ENCODE measurements at places on chromosomes 1 and 21. TPM values are rescaled to one million over a fixed set of nuclear protein-coding genes. Genes with fewer than 3 reads are reported as not detected.

- peak; percentile 68 for DNase-seq
These were observed 7.7 kb downstream of the ENSA start for GRCh38 chr1:150621497-150622302.

- no peak for DNase-seq
These were observed 44.2 kb downstream of the SLC19A1 start for GRCh38 chr21:45497846-45498645.

DNA sequence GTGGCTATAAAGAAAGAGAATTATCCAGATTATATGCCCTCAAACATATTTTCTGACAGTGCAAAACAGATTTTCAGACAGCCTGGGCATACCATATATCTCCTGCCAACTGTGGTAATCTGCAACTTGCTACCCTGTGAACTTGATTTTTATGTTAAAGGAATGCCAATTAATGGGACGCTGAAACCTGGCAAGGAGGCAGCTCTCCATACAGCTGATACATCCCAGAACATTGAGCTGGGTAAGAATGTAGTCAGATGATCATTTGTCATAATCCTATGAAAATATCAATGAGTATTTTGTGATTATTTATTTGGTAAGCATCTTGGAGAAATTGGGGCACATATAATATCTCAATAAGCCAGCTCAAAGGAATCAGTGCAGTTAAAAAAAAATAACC lies 124.2 kb downstream of the VPS13D start:
- no peak for DNase-seq

DNA sequence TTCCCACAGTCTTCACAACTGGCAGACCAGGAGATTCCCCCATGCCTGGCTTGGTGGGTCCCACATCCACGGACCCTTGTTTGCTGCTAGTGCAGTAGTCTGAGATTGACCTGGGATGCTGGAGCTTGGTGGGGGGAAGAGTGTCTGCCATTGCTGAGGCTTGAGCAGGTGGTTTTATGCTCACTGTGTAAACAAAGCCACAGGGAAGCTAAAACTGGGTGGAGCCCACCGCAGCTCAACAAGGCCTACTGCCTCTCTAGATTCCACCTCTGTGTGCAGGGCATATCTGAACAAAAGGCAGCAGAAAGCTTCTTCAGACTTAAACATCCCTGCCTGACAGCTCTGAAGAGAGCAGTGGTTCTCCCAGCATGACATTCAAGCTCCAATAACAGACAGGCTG lies 177.3 kb upstream of the ETV3 start:
- DNase-seq: no peak

DNA sequence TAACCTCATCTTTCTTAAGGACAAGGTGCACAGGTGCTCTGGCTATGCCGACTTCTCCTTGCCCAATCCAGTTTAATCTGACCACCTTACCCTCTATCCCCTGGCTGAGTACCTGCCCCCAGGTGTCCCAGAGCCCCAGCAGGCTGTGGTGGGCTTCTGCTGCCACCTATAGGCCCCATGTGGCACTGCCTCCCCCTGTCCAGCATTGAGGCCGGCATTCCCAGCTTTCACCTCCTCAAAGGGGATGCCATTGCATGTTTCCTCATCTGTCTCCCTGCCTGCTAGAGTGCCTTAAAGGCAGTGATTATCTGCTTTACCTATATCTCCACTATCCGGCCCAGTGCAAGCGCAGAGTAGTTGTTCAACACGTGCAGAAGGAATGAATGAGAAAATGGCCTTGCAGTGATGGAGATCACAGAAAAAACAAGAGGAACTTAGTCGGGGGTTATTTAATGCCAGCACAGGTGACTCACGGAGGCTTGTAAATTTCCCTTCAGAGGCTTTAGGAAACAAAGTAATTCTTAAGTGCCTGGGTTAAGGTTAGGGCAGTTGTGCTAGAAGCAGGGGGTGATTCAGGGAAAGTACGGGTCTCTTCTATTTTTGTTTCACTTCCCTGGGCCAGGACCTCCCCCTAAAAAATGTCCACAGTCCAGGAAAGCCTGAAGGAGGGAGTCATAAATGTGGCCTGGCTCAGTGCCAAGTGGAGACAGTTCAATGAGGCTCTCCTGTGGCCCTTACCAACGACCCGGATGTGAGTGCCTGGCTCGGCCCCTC lies 131.8 kb upstream of the NGF start:
- peak; percentile 27 for DNase-seq

LCE1F gene
- not detected for total RNA-seq

KPRP gene
- not detected for total RNA-seq

- no peak for DNase-seq
These were observed 675 bp upstream of the TEKT2 start for GRCh38 chr1:36083219-36083618.

DNA sequence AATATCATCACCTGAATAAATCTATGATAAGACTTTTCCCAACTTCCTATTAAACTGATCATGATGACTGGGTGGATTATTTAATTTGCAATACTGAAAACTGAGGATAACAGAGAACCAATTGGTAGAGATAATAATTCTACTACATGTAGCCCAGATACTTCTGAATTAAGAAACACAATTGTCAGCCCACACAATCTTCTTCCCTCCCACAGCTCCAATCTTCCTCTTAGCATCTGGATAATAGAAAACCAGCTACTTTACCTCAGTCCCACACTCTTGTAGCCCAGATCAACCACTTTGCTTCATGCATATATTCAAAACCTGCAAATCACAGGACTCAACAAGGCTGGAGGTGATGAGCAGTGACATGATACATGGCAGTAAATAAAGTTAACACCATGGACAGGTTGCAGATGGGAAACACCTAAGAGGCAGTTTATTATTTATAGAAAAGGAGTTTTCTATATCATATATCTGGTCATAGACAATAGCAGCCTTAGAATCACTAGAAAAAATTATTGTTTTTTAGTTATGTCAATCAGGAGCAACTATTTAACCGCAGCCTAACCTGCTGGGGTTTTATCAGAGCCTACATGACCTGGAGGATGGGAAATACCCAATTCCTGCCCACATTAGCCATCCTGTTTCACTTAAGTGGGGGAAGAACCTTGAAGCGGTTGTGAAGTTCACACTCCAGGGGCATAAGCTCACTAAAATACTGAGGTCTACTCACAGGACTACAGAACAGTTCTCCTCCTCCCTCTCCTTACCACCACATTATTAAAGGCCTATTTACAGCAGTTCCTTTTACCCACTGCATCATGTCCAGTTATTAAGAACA lies 16.7 kb downstream of the FRRS1 start:
- no peak for DNase-seq

- DNase-seq: no peak
These were observed 96.5 kb upstream of the BTG3 start for GRCh38 chr21:17709266-17709611.

CRNN gene
- not detected for total RNA-seq

DNA sequence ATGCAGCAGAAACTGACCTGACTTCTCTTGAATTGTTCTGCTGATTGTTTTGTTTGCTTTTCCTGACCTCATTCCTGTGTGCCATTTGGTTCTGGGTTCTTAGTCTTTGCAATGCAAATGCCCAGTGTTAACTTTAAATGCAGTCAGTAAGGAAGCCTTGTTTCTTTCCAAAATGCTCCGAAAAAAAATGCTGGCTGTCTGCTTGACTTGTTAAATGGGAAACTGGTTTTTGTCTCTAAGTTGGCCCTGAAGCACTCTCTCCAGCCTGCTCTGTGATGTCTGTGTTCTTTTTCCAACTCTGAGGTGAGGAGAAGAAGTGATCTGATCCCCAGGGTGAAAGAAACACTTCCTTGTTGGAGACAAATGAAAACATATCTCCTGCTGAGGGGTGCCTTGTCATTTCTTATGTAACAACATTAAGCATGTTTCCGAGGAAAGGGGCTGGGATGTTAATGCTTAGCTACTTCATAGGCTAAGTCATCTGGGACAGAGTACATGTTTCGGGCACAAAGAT lies 256.3 kb upstream of the ADGRL4 start:
- no peak for DNase-seq

DNA sequence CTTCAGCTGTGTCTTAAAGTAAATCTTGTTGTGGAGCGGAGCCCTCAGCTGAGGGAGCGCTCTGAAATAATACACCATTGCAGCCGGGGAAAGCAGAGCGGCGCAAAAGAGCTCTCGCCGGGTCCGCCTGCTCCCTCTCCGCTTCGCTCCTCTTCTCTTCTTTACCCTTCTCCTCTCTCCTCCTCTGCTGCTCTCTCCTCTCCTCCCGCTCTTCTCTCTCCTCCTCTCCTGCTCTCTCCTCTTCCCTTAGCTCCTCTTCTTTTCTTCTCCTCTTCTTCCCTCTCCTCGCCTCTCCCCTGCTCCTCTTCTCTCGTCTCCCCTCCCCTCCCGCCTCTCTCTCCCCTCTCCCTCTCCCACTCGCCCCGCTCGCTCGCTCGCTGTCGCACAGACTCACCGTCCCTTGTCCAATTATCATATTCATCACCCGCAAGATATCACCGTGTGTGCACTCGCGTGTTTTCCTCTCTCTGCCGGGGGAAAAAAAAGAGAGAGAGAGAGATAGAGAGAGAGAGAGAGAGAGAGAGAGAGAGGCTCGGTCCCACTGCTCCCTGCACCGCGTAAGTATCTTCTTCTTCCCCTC lies at the start of gene PROX1:
TSS of gene PROX1 (plus strand) at position 47 of the 580 bp plus-strand sequence. CDS start 8,563 bp downstream, outside the sequence.
- peak; percentile 90 for DNase-seq

AADACL4 gene
- total RNA-seq: 0.43 TPM

- DNase-seq: no peak
These were observed 40.5 kb downstream of the NEK7 start for GRCh38 chr1:198197285-198197684.

DNA sequence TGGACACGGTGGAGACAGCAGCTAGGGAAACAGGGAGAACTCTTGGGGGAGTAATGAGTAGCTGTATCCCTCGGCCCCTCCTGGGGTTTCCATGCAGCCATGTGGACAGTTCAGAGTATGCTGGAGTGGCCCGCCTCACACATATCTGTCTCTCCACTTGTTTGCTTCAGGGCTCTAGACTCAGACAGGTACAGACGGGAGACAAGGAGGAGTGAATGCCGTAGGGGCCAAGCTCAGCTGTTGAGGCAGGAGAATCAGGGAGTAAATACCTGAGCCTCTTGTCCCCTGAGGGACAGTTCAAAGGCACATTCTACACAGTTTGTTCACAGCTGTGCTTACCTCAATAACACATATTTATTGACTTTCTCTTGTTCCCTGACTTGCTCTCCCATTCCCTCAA lies 7.7 kb upstream of the PTGFRN start:
- no peak for DNase-seq

RIPK4 gene
- 16.0 TPM for total RNA-seq

- no peak for DNase-seq
These were observed 24.7 kb downstream of the RNF2 start for GRCh38 chr1:185070051-185070450.

LUZP1 gene
- total RNA-seq: 34.9 TPM

- DNase-seq: no peak
These were observed 757 bp upstream of the SEMA4A start for GRCh38 chr1:156152628-156153027.

RAB13 gene
- 206 TPM for total RNA-seq

DNA sequence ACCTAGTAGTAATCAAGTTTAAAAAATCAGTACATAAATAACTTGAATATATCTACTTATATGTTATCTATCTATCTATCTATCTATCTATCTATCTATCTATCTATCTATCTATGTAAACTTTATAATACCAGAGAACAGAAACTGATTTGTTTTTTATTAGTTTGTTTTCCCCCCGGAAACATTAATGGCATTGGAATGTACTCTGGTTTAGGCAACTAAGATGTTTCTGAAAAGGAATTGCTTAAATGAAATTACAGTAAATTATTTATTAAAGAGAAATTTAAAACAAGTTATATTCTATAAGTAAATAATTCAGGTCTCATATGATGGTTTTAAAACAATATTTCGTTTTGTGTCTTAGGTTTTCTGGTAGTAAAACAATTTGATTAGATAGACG lies 681.0 kb upstream of the ADAMTS5 start:
- no peak for DNase-seq

GNG4 gene
- total RNA-seq: 11.0 TPM

GRCh38 chr1:15218287-15219279 lies 28.4 kb upstream of the FHAD1 start:
- DNase-seq: no peak

- peak; percentile 65 for DNase-seq
These were observed 77.0 kb upstream of the C1orf105 start for GRCh38 chr1:172343240-172344160.

EFNA1 gene
- 1.0 TPM for total RNA-seq

GRCh38 chr1:46615088-46615487 lies 1.5 kb downstream of the MOB3C start:
- DNase-seq: no peak

GRCh38 chr1:177442584-177442983 lies 271.8 kb downstream of the BRINP2 start:
- peak; percentile 81 for DNase-seq

OR2T29 gene
- not detected for total RNA-seq

GRCh38 chr1:91325456-91325855 lies 79.2 kb downstream of the HFM1 start:
- no peak for DNase-seq

GBP7 gene
- not detected for total RNA-seq

OSCP1 gene
- 5.7 TPM for total RNA-seq

GRCh38 chr1:25695090-25695770 lies 78.6 kb downstream of the MAN1C1 start:
- DNase-seq: no peak

DNA sequence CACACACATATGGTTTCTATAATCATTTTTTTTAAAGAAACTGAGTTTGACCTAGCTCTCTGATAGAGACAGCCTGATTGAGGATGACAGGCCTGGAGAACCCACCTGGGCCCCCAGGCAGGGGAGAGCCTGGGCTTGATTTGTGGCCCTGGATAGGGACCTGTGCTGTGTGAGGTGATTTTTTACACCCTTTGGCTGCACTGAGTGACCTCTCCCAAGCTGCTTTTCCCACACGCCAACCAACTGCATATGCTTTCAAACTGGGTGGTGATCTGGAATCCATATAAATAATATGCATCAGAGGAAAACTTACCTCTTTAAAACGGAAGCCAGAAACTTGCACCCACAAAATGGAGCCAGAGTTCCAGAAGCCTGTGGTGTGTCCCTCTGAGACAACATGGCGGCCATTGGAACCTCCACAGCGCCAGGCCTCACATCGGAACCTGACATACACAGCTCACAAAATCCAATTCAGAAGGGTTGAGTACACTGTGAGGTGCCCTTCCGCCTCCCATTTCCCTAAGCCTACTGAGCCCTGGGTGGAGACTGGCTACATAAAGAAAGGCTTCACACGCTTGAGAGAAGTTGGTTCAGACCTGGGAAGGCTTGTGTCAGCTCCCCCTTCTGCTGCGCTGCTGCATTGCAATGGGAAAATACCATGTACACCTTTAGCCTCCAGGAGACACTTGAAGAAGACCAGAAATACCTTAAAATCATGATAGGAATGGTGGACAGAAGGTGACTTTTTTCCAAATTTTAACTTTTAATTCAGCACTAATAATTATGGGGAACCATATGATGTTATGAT lies 160.7 kb downstream of the HHIPL2 start:
- no peak for DNase-seq

- no peak for DNase-seq
These were observed 169.2 kb upstream of the B3GALT2 start for GRCh38 chr1:193355626-193356025.

NUDT17 gene
- total RNA-seq: 3.4 TPM

DNA sequence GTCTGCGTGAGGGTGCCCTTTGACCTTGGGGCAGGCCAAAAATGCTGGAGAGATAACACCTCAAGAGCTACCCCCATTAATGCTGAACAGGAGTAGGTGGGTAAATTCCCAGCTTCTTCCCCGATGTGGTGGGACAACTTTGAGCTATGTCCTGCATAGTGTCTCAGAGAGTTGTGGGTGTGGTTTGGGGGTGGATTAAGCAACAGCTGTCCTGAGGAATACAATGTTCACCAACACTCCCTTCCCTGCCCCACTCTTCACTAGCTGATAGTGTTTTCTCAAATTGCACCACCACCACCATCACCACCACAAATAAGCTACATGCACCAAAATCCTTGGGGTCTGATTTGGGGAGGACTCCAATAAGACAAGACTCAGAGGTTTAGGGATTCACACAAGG lies 258.4 kb downstream of the HLX start:
- DNase-seq: no peak

ASCL5 gene
- total RNA-seq: 0.22 TPM

All from A673 (cell line).